Stimulated activated CD4-positive, alpha-beta T cell treated with anti-CD3 and anti-CD28 coated beads, Interleukin-1b, Interleukin-23, amount 100 ng/mL, for 1 hour (primary cell): ENCODE measurements at places on chromosomes 7 and 10.

DNA sequence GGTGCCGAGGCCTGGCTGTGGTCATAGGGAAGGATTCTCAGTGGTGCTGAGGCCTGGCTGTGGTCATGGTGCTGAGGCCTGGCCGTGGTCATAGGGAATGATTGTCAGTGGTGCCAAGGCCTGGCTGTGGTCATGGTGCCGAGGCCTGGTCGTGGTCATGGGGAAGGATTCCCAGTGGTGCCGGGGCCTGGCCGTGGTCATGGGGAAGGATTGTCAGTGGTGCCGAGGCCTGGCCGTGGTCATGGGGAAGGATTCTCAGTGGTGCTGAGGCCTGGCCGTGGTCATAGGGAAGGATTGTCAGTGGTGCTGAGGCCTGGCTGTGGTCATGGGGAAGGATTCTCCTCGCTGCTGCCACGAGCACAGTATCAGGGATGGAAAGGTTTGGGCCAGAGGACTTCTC, 327.3 kb downstream of the ADARB2 start:
- DNase-seq: no peak

GRCh38 chr10:13092291-13093102, 7.5 kb upstream of the OPTN start:
- no peak for DNase-seq

GRCh38 chr7:2042650-2043049, 190.1 kb downstream of the MAD1L1 start:
- no peak for DNase-seq

GRCh38 chr7:97130417-97131139, 13.1 kb downstream of the SDHAF3 start:
- DNase-seq: no peak

- no peak for DNase-seq
Observed at GRCh38 chr7:128713794-128714193, 25.4 kb upstream of the CALU start.
